ENCODE measurements at places on chromosomes 7 and 10. TPM values are rescaled to one million over a fixed set of nuclear protein-coding genes. Genes with fewer than 3 reads are reported as not detected.

IL2RA gene
- polyA plus RNA-seq: not detected

GRCh38 chr10:9342885-9343570, 1288.5 kb downstream of the GATA3 start:
- H3K27me3 ChIP-seq: no peaks in the 10 kb centered on the region
- H3K27ac ChIP-seq: no peak overlapping the region
- no peak overlapping the region for H3K4me3 ChIP-seq
- peak; percentile 31 for DNase-seq
- H3K36me3 ChIP-seq: no peaks in the 10 kb centered on the region

- no peaks in the 10 kb centered on the region for H3K27me3 ChIP-seq
- no peak overlapping the region for H3K4me3 ChIP-seq
- no peak for DNase-seq
- H3K27ac ChIP-seq: no peak overlapping the region
These were observed 12.2 kb upstream of the NCAPG2 start for GRCh38 chr7:158716802-158717201.

NME8 gene
- not detected for polyA plus RNA-seq

ABCB1 gene
- polyA plus RNA-seq: 2.0 TPM

LRRC17 gene
- 138 TPM for polyA plus RNA-seq

HOXA3 gene
- polyA plus RNA-seq: 0.15 TPM

- no peak overlapping the region for H3K4me3 ChIP-seq
- no peaks in the 10 kb centered on the region for H3K4me1 ChIP-seq
- DNase-seq: no peak
- H3K27me3 ChIP-seq: no peaks in the 10 kb centered on the region
These were observed 1377.4 kb downstream of the XPNPEP1 start for GRCh38 chr10:108545921-108546320.

SFTPD gene
- 0.03 TPM for polyA plus RNA-seq
